T-helper 2 cell treated with Interferon-gamma antibody and Interleukin-4, amounts not matched to agents 5 μg/mL and 100 μg/mL, for 36 hours (primary cell): ENCODE measurements at places on chromosomes 3 and 15.

DNA sequence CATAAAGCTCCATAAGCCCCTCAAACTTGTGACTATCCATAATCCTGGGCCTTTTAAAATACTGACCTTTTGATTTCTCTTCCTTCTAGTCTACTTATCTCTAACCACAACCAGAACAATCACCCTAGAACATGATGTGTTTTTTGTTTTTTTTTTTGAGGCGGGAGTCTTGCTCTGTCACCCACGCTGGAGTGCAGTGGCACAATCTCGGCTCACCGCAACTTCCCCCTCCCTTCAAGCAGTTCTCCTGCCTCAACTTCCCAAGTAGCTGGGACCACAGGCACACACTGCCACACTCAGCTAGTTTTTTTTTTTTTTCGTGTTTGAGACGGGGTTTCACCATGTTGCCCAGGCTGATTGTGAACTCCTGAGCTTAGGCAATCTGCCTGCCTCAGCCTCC lies 25.1 kb downstream of the VPS39 start:
- no peak for DNase-seq

DNA sequence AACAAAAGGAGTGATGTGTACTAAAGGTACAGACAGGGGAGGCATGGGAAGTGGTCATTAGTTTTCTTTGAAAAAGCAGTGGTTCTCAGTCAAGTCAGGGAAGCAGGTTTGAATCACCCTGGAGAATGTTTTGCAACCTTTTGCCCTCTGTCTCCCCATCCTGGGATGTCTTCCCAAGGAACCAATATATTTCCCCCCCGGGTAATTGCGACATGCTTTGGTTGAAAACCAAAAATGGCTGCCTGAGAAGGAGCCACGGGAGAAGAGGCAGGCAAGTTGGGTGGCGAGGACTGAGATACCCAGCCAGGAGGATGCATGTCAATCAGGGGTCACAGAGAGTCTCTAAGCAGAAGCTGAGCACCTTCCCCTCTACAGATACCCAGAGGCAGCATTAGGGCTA lies 20.2 kb upstream of the PPP1R2 start:
- no peak for DNase-seq

- DNase-seq, result no peak
Measured at GRCh38 chr3:158859362-158859761, 57.5 kb downstream of the MFSD1 start.

DNA sequence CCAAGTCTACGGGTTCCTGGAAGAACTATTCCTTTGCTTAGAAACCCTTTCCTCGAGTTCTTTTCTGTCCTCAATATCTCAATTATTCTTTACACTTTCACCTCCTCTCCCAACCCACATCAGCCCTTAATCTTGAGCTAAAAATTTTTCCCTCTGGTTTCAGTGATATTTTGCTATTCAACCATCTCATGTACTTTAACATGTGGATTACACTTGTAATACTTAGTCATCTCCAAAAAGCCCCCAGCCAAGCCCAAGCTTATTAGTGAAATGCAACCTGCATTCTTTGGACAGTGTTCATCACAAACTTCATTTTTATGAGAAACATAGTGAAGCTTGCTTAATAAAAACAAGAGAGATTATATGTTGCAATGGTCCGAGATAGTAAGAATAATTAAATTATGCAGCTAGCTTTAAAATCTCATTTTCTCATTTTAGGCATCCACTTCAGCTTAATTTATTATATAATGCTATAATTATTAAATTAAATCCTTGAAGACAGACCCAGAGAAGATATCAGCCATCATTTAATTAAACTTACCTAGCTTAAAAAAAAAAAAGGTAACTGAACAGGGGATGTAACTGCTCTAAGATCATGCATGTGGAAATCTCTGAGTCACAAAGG lies 534.5 kb upstream of the TBL1XR1 start:
- no peak for DNase-seq

DNA sequence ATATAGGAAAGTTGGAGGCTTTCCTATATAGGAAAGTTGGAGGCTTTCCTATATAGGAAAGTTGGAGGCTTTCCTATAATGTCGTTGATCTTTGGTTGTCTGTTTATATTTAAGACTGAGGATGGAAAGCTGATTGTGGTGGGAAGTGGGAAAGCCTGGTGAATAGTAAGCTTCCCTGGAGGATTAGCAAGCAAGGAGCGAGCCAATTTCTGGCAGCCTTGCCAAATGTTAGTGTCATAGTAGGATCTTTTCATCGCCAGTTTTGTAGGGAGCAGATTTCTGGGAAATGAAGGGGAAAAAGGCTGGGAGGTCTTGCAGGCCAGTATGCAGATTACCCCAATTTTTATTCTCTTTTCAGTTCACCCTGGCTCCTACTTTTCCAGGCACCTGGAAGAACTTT lies 39.9 kb upstream of the CCNL1 start:
- DNase-seq, result no peak

DNA sequence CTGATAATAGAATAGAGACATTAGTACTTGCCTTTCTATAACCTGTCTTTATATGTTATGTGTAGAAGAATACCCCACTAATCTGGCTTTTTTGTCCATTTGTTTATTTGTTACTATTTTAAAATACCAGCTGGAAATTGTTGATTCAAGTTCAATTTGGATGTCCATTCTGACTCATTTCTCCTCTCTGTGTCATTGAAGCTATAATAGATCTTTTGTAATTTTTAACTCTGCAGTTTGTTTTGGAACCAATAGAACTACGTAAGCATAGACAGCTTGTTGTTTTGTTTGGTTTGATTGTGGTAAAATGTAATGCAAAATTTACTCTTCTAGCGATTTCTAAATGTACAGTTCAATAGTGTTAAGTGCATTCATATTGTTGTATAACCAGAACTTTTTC lies 390.4 kb downstream of the ZIC1 start:
- no peak for DNase-seq

DNA sequence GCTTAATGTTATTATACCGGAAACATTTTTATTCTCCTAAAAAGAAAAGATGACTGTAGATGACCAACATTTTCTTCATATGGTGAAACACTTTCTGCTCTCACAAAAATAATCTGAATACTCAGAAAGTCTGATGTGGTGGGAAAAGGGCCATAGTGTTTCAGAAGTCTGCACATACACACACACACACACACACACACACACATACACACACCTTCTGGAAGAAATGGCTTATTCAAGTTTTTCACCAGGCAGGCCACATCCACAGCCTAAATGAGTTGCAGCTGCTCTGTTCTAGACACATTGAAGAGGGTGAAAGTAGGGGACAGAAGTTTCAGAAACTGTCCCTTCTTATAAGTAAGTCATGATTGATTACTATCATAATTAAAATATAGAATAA lies 220.0 kb downstream of the ZMAT3 start:
- DNase-seq, result no peak

GRCh38 chr3:41286305-41286704 lies 87.0 kb downstream of the CTNNB1 start:
- no peak for DNase-seq

- DNase-seq, result no peak
Measured at GRCh38 chr15:89494941-89495637, 1.3 kb downstream of the RHCG start.

- no peak for DNase-seq
Measured at GRCh38 chr3:12413721-12414255, 70.5 kb upstream of the TSEN2 start.

DNA sequence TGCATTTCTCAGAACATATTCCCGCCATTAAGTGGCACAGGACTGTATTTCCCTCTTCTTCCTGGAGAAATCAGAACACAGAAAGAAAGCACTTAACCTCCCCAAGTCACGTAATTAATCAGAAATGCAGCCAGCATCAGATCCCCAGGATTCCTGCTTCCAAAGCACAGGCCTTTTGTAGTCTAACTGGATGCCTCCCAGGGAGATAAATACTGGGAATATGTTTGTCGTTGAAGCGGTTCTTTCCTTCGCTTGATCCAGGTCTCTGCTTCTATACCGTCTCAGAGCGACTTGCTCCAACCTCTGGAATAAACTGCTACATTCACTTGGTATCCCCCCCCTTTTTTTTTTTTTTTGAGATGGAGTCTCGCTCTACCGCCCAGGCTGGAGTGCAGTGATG lies 198.6 kb downstream of the KBTBD8 start:
- DNase-seq, result no peak

DNA sequence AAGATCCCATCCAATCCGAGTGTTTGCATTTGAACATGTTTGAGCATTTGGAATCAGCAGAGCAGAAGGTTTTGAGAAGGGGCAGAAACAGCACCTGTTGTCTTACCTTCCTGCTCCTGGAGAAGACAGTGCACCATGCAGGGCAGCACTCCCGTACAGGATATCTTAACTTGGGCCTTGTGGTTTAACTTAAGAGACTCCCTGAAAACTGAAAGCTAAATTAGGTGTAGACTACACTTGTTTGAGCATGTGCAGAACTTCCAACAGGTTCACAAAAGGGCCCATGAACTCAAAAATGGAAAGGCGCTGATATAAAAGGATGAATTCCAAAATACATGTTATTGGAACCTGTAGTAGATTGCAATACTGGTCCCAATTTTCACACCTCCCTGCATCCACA lies 175.4 kb upstream of the PRICKLE2 start:
- no peak for DNase-seq

GRCh38 chr15:83602021-83602420 lies 51.9 kb upstream of the ADAMTSL3 start:
- DNase-seq, result no peak

GRCh38 chr3:30934208-30934550 lies 39.7 kb upstream of the GADL1 start:
- no peak for DNase-seq

- DNase-seq, result no peak
Measured at GRCh38 chr15:37872661-37873060, 61.8 kb upstream of the TMCO5A start.

DNA sequence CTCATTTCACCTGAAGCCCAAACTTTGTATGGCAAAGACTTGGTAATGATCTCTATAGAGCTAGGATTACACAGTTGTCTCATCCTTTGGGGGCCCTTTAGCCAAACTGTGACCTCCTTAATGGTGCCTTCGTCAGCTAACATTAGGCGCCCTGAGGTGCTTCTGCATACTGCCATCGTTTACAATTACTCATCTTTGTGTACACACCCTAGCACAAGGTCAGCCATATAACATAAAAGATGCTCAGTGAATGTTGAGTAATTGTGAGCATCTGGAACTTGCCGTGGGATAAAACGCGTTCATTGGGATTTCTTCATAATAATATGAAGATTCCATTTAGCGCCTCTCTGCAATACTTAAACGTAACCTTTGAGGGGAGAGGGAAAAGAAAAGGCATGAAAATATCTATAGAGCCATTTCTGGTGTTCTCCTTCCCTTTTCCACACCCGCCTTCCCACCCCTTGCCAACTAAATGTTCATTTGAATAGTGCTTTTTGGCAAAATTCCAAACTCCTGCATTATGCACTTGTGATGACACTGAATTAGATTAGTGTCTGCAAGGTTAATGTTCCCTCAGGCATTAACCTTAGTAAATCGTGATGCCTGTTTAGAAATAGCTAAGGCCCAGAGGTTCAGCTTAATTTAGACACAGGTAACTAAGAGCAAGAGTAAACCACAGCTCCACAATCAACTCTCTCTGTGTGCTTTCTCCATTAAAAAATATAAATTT lies 990 bp upstream of the ZNF148 start:
- no peak for DNase-seq

DNA sequence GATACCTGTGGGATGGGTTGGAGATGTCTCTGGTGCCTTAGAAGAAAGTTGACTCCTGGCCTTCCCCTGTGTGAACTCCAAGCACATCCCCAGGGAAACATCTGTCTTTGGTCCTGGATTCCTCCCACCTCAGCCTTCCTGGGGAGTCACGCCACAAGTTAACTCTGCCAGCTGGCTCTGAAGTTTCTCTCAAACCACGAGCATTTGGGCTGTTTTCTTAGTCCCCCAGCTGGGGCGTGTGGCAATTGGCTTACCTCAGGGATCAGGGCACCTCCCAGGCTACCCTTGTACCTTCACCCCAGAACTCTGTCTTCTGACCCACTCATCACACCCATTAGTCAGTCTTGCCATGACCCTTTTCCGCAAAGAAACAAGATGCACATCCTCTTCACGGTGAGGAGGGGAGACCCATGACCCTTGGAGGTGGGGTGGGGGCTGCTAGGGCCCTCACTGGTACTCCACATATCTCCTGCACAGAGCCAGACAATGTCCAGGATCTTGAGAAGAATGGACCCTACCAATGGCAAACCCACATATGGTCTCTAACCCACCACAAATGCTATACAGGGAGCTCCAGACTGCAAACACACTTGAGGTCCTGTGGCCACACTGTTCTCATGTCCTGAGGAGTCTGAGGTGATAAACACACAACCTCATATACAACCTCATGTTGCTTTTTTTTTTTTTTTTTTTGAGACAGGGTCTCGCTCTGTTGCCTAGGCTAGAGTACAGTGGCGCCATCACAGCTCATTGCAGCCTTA lies 3.9 kb downstream of the NEIL1 start:
- DNase-seq, result no peak

- peak; percentile 48 for DNase-seq
Measured at GRCh38 chr15:99550077-99550476, 15.7 kb upstream of the MEF2A start.

DNA sequence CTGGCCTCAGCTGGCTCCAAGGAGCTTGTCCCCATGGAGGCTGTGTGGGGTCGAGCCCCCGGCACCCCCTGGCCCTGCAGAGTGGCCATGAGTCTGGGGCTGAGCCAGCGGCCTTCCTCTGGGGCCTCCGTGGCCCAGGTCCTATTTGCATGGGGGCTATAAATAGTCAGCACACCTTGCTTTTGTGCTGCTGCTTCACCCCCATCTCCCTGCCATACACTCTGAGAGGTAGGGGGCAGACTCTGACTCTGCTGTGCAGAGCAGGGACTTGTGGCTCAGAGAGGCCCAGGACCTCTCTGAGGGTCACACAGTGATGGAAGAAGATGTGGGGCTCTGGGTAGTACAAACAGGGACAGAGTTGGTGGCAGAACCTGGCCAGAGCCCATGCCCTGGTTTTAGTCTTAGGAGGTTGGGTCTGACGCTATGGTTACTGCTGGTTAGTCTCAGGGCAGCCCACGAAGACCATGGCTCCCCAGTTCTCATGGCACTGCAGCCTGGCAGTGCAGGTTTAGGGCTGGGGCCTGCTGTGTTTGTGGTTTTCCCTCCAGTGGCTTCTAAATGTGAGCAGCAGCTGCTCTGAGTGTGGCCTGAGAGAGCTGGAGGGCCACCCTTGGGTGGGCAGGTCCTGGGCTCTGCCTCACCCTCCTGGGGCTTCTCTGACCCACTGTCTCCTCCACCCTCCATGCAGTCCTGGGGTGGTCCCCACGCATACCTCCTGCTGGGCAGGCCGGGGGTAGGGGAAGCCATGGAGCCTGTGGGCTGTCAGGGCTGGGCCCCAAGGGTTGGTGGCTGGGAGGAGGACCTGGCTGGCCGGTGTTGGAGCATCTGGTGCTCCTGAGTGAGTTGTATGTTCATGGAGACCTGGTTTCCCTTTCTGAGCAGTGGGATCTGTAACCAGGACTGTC lies 13.6 kb downstream of the PRKCD start:
- DNase-seq, result no peak
